Chondrocyte (in vitro differentiated cells): ENCODE measurements at places on chromosomes 3 and 15. TPM values are rescaled to one million over a fixed set of nuclear protein-coding genes. Genes with fewer than 3 reads are reported as not detected.

The DNAJC17 gene
- total RNA-seq = 26.4 to 31.8 TPM (median 29.1 TPM) in 3 replicates

DNA sequence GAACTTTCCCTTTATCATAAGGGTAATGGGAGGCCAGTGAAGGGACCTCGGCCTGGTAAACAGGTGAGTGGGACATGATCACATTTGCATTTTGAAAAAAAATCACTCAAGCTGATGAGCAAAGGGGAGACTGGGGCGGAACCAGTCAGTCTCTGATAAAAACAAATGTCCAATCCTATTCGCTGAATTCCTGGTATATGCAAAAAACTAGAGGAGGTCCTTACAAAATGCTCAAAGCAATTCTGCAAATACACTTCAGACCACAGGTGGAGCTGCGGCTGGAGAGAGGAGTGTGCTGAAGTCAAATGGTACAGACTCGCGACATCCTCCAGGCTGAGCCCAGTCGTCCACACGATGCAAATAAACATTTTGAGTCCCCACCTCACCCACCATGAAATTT is 166.7 kb downstream of the FOXP1 start:
- DNase-seq = no peak

- peak; percentile 82 for DNase-seq
These were observed 11.3 kb downstream of the NRROS start for GRCh38 chr3:196650740-196651311.

The GOLGA6B gene
- total RNA-seq = 0.10 TPM in 1 of 3 replicates, not detected in the others

GRCh38 chr15:74783072-74783807 is 1.4 kb downstream of the CSK start:
- no peak for DNase-seq

DNA sequence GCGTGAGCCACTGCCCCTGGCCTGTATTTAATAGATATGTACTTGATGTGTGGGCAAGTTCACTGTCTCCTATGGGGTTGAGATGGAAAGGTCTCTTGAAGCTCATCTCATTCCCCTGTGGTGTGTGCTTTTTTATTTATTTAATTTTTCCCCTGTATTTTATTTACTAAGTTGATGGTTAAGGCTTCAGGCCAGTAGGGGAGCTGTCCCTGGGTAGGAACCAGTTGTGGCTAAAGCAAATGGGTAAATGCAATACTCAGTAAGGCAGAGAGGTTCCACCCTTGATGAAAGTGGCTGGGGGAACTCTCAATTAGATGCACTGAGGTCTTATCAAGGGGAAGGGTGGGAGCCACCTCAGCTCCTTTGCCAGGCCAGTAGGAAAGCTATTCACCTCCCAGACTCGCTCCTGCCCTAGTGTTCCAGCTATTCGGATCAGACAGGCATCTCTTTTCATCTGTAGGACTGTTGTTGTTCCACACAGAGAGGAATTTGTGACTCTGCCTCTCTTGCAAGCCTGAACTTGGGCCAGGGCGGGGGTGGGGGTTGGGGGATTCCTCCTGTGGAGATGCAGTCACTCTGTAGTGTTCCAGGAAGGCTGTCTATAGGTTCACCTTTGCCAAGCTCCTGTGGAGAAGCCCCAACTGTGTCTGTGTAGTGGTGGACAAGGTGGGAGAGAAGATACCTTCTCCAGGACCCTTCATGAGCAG is 26.1 kb downstream of the PCCB start:
- DNase-seq = no peak

DNA sequence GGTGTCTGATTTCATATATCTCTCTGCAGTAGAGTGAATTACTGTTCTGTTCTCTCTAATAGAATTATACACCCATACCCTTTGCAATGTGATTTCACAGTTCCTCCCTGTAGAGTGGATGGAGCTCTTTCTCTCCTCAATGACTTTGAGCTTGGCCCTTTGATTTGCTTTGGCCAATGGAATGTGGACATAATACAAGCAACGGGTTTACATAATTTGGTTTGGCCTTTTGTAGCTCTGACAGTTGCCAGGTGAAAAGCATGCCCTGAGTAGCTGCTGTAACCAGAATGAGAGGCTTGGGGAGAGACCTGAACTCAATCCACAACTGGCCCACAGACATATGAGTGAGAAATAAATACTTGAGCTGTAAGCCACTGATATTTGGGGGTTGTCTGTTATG is 32.1 kb downstream of the ZDHHC23 start:
- no peak for DNase-seq

The PPP2R3A gene
- 14.7 to 20.6 TPM (median 14.8 TPM) in 3 replicates for total RNA-seq

The ADAMTS7 gene
- total RNA-seq = 111 to 144 TPM (median 113 TPM) in 3 replicates

DNA sequence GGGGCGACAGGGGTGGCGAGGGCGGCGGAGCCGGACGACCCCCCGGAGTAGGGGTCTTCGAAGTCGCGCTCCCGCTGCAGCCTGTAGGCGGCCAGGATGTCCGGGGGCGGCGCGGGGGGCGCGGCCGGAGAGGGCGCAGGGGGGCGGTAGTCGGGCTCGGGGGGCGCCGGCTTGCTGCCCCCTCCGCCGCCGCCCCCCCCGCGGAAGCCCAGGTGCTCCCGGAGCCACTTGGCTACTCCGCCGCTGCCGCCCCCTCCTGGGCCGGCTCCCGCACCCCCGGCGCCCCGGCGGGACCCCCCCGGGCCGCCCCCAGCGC is 230 bp downstream of the SHF start:
- no peak for DNase-seq

DNA sequence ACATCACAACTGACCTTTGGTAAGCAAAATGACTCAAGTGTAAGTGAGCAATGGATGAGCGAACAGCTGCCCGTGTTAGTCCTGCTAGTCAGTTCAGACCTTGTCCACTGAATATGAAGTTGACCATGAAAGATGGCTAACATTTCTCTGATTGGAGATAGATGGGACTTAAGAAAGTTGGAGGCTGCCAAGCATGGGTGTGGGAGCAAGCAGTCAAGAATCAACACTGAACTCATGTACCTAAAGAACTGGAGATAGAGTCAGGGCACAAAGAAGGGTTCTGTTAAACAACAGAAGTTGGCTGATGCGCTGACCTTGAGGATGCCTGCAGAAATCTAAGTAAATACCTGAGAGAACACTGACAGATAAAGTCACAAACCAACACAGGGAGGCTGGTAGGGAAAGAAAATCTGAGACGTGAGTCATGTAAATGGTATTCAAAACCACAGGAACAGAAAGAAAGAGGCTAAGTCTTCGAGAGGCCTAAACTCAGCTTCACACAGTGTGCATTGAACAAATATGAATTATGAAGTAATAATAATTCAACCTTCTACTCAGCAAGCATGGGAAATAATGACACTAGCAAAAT is 30.7 kb upstream of the ANPEP start:
- DNase-seq = no peak

DNA sequence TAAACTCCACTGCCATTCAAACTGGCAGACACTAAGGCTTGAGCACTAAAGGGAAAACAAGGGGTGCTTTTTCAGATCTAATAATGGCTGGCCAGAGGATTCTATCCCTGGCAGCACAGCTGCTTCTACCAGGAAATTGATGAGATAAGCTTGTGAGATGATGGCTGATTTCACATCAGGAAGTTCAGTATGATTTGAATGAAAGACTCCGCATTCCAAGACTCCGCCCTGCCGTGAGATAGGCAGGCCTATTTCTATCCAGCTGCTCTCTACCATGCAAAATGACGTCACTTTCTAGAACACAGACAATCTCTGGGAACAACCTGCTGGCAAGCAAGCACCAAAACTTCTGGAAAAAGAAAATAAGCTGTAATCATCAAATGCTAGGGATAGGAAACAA is 171.8 kb downstream of the WDR76 start:
- no peak for DNase-seq

GRCh38 chr15:26686547-26687187 is 86.2 kb downstream of the GABRB3 start:
- DNase-seq = no peak

DNA sequence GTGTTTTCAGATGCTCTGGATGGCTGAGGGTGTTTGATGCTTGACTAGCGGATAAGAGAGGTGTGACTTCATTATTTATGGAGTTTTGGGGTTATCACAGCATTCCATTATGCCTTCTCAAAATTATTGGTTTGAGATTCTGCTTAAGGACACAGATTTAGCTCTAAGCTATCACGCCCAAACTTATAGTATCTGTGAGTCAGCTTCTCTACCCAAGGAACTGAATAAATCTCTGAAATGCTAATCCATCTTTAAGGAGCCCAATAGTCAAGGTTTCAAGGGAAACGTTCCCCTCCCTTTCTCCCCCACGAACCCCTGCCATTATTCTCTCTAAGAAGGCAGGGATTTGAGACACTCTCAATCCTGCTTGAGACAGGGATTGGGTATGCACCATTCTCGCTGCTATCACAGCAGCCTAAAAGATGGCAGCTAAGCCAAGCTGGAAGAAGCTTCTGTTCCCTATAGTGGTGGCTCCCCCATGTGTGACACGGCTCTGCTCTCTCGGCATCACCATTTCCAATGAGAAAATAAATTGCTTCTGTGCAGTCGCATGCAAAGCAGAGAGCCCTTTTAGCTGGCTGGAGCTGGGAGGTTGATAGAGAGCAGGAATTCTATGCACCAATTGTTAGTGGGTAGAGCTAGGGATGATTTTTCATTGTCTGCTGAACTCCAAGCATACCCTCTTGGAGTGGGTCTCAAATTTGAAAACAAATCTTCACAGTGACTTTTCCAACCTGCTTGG is 151.1 kb downstream of the IL20RB start:
- no peak for DNase-seq

DNA sequence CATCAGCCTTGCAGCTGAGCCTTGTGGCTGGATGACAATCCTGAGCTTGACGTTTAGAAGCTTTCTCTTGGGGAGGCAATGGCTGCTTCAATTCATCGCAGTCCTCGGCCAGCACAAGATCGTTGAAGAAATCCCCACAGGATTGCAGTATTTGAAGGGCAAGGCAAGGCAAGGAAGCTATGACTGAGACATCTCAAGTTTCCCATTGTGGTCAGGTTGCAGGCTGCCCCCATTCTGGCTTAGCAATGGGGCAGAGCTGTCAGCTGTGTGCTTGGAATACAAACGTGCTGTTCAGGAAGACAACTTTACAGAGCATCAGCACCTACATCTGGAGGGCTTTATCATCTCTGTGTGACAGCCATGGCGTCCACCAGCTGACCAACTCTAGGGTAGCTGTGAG is 275.9 kb upstream of the TBL1XR1 start:
- no peak for DNase-seq

GRCh38 chr15:72184165-72184811 is 13.3 kb downstream of the GRAMD2A start:
- DNase-seq = no peak
